ENCODE measurements at places on chromosomes 6 and 20.

DNA sequence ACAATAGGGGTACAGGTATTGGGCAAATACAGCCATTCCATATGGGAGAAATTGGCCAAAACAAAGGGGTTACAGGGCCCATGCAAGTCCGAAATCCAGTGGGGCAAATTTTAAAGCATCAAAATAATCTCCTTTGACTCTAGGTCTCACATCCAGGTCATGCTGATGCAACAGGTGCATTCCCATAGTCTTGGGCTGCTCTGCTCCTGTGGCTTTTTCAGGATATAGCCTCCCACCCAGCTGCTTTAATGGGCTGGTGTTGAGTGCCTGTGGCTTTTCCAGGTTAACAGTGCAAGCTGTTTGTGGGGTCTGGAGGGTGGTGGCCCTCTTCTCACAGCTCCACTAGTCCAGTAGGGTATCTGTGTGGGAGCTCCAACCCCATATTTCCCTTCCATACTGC is 607.1 kb downstream of the MEI4 start:
- no peak for DNase-seq

GRCh38 chr20:62219992-62220665 is at the start of gene HRH3:
TSS of gene HRH3 (minus strand) at chr20:62220278. CDS start at chr20:62219970, 308 bp downstream.
- DNase-seq: no peak

DNA sequence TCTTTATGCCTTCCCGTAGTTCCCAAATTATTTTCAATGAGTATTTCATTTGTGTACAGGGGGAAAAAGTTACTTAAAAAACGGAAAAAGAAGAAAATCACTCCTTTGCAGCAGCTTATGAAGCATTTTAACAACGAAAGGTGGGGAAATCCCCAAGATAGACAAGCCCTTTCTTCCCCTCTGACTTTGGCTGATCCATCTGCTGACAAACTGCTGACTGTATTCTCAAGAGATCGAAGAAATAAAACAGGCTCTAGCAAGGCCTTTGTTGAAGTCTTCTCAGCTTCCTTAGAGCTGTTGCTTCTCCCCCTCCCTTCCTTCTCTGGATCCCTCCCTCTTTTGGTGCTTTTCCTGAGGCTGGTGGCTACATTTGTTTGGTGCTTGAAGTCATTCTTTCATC is 325.2 kb downstream of the NRN1 start:
- no peak for DNase-seq

DNA sequence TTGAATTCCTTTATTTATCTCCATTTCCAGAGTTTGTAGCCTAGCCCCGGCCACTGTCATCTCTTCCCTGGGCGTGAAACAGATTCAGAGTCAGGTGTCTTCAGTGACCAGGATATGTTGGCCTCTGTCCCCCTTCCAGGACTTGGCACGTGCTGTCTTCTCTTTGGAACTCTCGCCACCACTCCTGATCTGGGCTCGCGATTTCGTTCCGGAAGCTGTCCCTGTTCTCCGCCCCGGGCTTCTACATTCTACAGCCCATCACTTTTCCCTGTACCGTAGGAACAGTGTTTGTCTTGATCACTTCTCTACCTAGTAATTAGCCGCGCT is 739 bp downstream of the GSS start:
- DNase-seq: no peak

- DNase-seq: no peak
These were observed 110.2 kb downstream of the FOXC1 start for GRCh38 chr6:1719922-1720321.

- DNase-seq: no peak
These were observed 82.7 kb downstream of the PSMG4 start for GRCh38 chr6:3341467-3341866.

- no peak for DNase-seq
These were observed 174.0 kb downstream of the GJA10 start for GRCh38 chr6:90068264-90068663.

DNA sequence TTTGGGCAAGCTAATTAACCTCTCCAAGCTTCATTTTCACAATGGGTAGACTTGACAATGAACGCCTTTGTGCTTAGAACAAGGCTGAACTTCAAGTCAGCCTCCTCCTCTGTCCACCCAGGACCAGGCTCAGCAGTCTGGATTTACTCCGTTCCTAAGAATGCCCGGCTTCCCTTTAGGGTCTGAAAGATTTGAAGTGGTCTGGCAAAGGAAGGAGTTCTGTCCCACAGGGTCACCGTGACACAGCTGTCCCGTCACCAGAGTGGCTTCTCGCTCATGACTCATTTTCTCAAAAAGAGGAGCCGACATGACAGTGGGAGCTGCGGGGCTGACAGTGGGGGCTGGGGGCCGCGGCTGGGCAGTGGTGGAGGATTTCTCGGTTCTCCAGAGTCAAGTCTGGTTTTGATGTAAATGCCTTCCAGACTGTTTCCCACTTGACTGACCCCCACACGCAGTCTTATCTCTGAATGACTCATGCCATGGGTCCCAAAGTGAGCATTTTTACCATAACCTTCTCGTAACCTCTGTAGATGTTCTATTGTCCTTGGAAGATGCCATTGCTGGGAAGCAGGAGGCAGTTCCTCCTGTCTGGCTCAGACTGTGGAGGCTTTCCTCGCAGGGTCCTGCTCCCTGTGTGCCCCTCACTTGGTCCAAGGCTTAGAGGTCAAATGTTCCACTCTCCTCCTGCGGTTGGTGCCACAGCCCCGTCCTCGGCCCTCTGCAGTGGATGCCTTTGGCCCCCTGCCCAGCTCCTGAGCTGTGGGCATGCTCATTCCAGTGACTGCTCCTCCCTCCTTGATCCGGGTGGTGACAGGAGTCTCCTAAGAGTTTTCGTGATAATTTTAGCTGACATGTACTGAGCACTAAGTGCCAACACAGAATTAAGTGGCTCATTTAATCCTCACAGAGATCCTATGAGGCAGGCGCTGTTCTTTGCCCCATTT is 253.1 kb downstream of the FNDC1 start:
- peak; percentile 48 for DNase-seq

GRCh38 chr6:33199687-33200218 is 712 bp downstream of the RXRB start:
- no peak for DNase-seq
